ENCODE measurements at places on chromosomes 4 and X.

DNA sequence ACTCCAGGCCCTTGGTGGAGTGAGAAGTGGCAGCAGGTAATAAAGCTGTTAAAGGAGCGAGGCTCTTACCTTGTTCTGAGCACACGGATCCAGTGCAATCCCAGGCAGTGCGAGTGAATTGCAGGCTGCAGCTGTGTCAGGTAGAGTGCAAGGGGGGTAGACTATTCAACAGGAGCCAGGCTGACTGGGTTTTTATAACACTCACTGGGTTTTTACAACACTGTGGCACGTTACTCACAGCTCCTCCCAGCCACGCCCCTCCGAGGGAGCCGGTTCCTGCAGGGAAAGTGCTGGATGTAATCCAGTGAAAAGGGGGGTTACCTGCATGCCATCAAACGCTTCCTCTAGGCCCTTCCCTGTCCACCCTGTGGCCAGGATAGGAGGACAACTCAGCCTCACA, 358 bp downstream of the FGFBP1 start:
- no peak for DNase-seq

DNA sequence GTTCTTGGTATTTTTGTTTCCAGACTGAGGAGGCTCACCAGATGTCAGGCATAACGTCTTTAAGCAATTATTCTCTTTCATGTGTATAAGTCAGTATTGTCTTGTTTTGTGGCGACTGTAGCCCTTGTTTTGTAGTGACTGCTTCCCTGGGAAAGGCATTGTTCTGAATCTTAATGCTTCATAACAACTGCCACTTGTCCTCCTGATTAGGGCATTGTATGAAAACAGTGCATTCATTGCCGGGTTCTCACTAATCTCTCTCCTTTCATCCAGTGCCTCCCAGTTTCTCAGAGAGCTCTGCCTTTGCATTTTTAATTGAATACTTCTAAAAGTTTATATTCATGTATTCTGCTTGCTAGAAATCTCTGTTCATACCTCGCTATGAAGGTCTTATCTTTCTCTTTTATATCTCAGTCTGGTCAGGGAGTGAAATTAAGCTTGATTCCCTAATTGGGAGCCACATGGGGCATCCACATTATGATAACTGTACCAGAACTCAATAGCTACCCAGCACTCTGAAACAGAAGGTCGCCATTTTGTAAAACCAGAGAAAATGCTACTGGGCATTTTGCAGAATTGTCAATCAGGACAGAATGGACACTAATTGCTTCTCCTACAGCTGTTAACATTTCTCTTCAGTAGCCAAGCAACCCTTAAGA, 149.8 kb downstream of the GBA3 start:
- no peak for DNase-seq

GRCh38 chr4:159344877-159345276, 242.0 kb downstream of the RAPGEF2 start:
- no peak for DNase-seq

GRCh38 chr4:47373174-47373573, 90.3 kb downstream of the COMMD8 start:
- DNase-seq: no peak

DNA sequence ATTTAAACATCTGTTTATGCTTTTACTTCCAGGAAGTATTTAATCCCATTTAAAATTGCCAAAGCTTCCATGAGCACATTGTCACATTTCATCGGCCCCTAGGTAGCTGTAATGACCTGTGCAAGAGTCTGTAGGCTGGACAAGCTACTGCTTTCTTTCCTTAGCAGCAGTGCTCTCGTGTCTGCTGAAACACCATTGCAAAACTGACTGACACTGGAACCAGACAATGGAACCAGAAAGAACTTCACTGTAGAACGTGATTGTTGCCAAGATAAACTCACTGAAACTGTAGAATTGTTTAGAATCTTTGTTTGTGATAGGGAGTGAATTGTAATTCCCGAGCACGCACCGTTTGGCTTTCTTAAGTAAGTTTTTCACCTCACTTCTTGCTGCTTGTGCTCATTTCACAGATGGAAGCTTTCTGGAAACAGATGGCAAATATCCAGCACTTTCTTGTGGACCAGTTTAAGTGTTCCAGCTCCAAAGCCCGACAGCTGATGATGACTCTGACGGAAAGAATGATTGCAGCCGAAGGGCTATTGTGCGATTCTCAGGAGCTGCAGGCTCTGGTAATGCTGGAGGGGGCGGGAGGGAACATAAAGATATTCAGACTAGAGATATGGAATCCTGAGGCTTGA, 36.9 kb downstream of the EVC start:
- DNase-seq: no peak
